Activated B cell treated with CpG ODN at 0.5 μM for 24 hours (primary cell): ENCODE measurements at places on chromosomes 2 and 18. TPM values are rescaled to one million over a fixed set of nuclear protein-coding genes. Genes with fewer than 3 reads are reported as not detected.

- no peaks in the 10 kb centered on the region for H3K27me3 ChIP-seq
- H3K4me3 ChIP-seq, result no peak overlapping the region
- no peak for DNase-seq
- H3K27ac ChIP-seq, result no peak overlapping the region
These were observed 176.2 kb upstream of the NYAP2 start for GRCh38 chr2:225223301-225223700.

DNA sequence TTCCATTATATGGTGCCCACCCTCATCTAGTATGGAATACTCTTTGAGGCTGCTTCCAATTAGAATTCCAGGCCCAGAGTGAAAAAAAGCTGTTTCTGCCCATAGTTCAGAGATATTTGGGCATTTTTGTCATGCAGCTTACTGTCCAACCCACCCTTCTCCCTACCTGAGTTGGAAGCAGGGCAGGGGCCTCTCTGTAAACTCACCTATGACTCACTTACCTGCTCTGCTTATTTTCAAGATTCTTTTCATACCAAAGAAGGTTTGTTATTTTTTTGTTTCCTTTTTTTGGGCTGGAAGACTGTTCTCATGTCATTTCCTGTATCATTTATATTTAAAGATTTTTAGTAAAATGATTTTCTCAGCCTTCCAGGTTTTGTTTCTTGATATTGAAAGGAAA lies 38.4 kb upstream of the PPP1R1C start:
- no peaks in the 10 kb centered on the region for H3K36me3 ChIP-seq
- no peaks in the 10 kb centered on the region for H3K4me1 ChIP-seq
- H3K27me3 ChIP-seq, result peaks cover 13% of the 10 kb centered on the region

- H3K27ac ChIP-seq, result peak within 1 kb of the TSS; percentile 86
- peak within 1 kb of the TSS; percentile 97 for H3K4me3 ChIP-seq
- peaks cover 8% of the 10 kb centered on the region for H3K36me3 ChIP-seq
- peaks cover 11% of the 10 kb centered on the region for H3K4me1 ChIP-seq
These were observed at the start of gene COMMD1 for GRCh38 chr2:61905372-61906185. Gene COMMD1, plus strand, starts transcription at chr2:61905674. Its CDS starts 5 bp downstream, at chr2:61905679.

GRCh38 chr2:165794536-165794928 lies 485 bp upstream of the GALNT3 start:
- peaks cover 36% of the 10 kb centered on the region for H3K4me1 ChIP-seq
- peaks cover 6% of the 10 kb centered on the region for H3K36me3 ChIP-seq
- peak overlapping the region; percentile 97 for H3K4me3 ChIP-seq
- DNase-seq, result no peak

The SLC30A3 gene
- total RNA-seq, result 0.12 and 0.27 TPM in 2 replicates

The CDK5R2 gene
- total RNA-seq, result 0.07 TPM in 1 of 2 replicates, not detected in the other
